ENCODE measurements at places on chromosomes 13 and 19.

GRCh38 chr13:95153647-95154412 is 147.4 kb downstream of the ABCC4 start:
- DNase-seq: no peak

DNA sequence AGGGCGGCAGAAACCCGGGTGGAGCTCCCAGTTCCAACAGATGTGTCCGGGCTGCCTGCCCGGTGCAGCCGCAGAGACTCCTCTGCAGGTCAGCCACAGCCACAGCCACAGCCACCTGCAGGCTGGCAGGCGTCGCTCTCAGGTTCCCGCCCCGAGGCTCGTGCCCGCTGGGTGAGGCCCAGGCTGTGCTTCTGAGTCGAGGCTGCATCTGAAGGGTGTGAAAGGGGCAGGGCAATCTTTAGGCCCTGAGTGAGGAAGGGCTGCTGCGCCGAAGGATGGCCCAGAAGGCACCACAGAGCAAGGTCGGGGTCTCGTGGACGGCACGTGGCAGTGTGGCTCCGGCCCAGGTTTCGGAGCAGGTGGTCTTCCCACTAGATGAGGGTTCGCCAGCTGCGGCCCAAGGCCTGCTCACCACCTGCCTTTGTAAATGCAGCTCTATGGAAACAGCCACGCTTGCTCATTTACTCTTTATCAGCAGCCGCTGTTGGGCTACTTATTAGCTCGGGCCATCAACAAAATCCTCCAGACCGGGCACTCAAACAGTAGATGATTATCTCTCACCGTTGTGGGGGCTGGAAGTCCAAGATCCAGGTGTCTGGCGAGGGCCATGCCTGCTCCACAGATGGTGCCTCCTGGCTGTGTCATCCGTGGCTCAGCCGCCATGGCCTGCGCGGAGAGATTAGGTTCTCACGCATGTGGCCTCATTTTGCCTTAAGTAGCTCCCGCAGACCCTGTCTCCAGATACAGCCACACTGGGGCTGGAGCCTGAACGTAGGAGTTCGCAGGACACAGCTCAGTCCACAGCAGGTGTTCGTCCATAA is 40.3 kb upstream of the TFDP1 start:
- DNase-seq: no peak

DNA sequence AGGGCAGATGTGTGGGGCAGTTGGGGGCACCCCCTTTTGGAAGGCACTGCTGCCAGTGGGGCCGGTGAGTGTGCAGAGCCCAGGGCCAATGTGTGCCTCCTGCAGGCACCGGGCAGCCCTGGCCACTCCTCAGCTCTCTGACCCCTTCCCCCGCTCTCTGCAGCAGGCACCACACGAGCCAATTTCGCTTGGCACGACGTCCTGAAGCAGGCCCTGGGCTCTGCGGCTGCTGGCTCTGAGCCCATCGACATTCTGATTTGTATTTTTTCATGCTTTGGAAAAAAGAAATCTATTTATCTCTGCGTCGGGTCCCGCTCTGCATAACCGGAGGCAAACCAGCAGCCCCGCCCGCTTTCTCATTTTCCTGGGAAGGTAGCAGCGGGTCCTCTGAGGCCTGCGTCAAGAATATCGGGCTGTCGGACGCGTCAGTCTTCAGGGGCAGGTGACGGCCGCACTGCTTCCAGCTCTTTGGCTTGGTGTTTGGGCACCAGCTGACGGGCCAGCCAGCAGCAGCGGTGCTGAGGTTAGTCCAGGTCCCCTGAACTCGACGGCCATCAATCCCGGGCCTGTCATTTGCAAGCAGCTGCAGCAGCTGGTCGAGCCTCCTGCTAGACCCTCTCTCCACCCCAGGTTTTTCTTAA is 134.3 kb downstream of the KDM4B start:
- no peak for DNase-seq

- no peak for DNase-seq
Measured at GRCh38 chr13:45847554-45848224, 3.9 kb downstream of the SIAH3 start.

DNA sequence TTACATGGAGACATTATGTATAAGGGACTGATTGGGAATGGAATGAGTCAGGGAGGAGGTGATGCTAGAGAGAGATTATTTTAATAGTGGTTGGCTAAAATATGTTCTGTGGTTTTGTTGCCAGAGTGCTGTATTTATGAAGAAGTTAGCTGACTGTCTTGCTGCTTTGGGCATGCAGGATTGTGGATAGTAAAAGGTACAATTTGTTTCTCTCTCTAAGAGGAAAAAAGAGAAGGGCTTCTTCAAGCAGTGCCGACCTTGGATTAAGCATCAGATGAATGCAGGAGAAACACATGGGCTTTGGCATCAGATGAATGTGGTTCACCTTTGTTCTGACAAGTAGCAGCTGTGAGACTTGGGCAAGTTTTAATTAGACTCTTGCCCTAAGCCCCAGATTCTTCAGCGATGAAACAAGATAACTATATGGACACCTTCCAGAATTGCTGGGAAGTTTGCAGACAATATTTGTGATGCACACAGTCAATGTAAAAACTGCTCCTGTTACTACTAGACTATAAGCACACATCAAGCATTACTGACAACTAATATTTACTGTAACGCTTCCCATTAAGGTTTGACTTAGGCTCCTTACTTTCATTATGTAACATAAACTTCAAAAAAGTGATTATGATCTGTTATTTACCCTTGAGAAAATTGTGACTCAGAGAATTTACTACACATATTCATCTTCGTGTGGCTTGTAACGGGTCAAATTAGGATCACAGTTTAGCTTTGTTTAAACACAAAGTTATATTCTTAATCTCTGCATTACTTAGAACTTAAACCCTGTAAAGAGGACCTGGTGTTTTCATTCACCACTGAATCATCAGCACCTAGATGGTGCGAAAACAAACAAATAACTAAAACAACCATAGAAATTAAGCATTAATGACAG is 824.0 kb downstream of the PCDH9 start:
- peak; percentile 34 for DNase-seq

- no peak for DNase-seq
Measured at GRCh38 chr19:19120308-19121231, 17.7 kb downstream of the TMEM161A start.

DNA sequence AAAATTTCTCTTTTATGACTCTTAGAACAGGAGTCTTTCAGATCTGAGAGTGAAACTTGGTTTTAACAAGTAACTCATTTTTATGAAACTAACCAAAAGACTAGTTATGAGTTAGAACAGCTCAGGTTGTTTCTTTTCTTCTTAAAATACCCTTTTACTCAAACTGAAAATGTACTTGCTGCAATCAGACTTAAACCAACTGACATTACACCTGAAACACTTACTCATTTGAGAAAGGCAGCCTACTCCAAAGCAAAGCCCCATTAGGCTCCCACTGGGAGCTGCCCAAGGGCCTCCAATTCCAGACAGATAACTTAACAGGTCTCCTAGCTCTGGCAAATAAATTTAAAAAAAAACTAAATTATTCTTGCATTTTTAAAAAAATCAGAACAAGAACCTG is 3.6 kb downstream of the FOXO1 start:
- no peak for DNase-seq

- DNase-seq: no peak
Measured at GRCh38 chr19:5154129-5154798, 185.4 kb downstream of the KDM4B start.

- DNase-seq: no peak
Measured at GRCh38 chr13:21709697-21710096, 38.8 kb downstream of the FGF9 start.

DNA sequence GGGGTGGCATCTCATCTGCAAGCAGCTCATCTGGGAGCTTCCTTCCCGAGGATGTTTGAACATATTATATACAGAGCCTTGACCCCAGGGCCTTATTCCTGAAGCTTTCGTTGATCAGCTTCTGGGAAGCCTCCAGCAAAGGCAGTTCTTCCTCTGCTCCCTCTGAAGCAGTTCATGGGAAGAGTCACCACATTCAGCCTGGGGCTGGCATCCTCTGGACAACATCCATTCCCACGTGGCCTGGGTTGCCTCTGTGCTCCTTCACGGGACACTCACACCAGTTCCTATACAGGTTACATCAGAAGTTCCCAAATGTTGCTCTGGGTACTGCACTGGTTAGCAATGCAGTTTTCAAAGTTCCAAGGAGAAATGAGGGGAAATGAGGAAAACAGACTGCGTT is 29.6 kb downstream of the COL4A2 start:
- no peak for DNase-seq

DNA sequence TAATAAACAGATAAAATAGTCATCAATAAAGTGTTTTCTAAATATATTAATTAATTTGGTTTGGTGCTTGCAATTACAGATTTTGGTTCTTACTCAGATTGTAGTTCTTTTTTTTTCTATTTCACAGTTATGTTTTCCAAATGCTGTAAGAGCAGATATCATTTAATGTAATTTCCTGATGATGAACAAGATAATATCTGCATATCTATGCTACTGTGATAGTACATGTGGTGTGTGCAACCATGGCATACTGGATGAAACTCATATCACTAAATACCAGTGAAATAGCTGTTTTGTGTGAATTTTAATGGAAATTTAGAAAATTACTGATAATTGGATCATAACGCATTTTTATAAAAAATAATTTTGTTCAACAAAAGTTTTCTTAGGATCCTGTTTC is 88.8 kb upstream of the MAB21L1 start:
- DNase-seq: no peak

DNA sequence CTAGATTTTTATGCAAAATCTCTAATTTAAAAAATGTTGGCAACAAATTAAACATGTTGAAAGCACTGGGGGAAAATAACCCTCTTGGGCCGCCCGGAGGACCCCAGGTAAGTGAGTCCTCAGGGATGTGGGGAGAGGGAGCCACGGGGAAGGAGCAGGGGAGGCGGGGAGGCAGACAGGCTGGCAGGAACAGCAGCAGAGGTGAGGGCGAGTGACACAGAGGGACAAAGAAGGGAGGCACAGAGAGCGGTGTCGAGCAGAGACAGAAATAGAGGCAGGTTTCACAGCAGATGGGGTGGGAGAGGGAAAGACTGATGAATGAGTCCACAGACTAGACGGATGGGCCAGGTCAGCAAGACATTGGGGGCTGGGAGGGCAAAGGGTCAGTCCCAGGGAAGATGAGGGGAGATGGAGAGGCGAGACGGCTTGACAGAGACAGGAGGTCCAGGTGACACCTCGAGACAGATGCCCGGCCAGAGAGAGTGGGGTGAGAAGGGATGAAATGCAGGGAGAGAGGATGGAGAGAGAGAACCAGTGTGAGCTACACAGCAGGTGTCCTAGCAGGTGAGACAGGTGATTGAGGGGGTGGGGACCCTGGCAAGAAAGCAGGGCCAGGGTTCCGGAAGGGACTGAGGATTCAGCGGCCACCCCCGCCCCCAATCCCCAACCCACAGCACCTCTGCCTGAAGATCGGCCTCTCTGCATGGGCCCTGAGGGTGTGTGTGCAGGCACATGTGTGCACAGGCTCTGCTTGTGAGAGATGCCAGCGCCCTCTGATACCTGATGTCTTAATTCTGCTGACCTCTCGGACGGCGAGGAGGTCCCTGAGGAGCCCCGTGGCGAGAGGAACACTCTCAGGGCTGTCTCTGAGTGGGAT is 3.8 kb downstream of the LRRC4B start:
- DNase-seq: no peak

- no peak for DNase-seq
Measured at GRCh38 chr19:2060884-2061494, 9.9 kb upstream of the MKNK2 start.

All from BJ (cell line).